ENCODE measurements at places on chromosomes 4 and X.

DNA sequence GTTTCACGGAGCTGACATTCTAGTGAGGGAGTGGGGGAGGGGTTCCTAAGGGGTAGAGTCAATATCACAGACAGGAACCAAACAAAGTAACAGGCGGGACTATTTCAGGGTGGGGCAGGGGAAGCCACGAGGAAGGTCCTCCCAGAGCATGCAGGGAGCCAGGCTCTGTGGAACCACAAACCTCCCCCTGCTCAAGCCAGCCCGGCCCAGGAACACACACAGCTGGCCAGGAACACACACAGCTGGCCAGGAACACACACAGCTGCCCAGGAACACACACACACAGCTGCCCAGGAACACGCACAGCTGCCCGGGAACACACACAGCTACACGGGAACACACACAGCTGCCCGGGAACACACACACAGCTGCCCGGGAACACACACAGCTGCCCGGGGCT, 24.8 kb downstream of the EVC2 start:
- no peak for DNase-seq

GRCh38 chr4:40763228-40763716, 13.5 kb downstream of the NSUN7 start:
- peak; percentile 89 for DNase-seq

GRCh38 chrX:135927897-135928296, 34.4 kb downstream of the SAGE1 start:
- DNase-seq, result no peak

GRCh38 chrX:48035891-48036290, 29.1 kb downstream of the SPACA5 start:
- DNase-seq, result no peak

- DNase-seq, result peak; percentile 34
Observed at GRCh38 chr4:153468587-153468986, 2.4 kb downstream of the TMEM131L start.

DNA sequence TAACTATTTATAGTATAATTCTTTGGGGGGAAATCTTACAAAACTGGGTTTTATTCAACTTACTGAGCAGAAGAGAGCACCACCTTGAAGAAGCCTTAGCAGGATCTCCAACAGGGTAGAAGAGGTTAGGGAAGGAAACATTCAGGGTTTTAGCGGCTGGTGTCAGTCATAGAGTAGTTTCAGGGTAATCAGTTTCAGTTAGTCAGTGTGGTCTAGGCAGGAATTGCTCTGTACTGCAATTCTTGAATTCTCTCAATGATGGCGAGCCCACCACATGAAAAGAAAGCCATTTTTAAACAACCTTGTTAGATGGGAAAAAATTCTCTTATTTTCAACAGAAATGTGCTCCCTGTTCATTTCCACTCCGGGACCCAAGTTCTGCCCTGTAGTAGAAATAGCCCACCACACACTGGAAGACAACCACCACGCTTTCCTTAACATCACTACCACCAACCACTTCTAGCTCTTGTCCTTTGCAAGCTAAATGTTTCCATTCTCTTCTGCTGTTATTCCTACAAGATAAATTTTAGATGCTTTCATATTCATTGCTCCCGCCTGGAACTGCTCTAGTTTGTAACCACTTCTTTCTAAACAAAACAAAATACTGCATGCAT, 25.9 kb downstream of the COL25A1 start:
- DNase-seq, result peak; percentile 53

- DNase-seq, result no peak
Observed at GRCh38 chrX:40964633-40965586, 120.3 kb upstream of the USP9X start.

DNA sequence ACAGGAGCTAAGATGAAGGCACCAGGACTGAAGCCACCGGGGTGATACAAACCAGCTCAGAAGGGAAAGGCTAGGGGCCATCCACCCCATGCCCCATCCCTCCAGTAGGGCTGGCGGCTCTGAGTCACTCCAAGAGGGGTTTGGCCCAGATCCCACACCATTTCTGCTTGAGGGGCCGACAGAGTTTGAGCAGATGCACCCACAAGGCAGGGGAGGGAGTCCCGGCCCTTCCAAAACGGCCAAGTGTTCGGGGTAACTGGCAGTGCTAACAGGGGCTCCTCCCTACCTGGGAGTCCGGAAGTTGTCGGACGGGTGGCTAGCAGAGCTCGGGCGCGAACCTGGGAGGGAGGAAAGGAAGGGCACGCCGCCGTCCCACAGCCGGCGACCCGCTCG, 412 bp downstream of the SLC10A3 start:
- DNase-seq, result peak; percentile 45

GRCh38 chr4:131339137-131339536, 1810.0 kb upstream of the PCDH10 start:
- DNase-seq, result no peak

DNA sequence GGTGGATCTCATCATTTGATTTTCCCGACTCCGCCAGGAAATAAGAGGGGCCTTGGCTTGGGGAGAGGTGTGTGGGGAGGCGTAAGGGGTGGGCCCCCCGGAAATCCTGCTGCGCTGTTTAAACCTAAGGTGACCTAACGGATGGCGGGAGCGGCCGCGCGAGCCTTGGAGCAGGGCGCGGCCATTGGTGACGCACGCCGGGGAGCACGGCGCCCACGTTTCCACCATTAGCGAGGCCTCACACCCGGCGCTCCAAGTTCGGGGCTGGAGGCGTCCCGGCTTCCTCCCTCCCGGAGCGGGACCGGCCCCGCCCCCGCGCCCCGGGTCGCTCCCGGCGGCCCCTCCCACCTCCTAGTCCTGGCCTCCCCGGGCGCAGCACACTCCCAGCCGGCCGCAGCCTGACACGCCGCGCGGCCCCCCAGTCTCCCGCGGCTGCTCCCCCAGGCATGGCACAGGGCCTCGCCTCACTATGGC, at the start of gene SMS:
Gene SMS (plus strand): TSS at position 354 of the 474 bp plus-strand sequence. CDS start 116 bp downstream, at position 470.
- DNase-seq, result peak; percentile 78

DNA sequence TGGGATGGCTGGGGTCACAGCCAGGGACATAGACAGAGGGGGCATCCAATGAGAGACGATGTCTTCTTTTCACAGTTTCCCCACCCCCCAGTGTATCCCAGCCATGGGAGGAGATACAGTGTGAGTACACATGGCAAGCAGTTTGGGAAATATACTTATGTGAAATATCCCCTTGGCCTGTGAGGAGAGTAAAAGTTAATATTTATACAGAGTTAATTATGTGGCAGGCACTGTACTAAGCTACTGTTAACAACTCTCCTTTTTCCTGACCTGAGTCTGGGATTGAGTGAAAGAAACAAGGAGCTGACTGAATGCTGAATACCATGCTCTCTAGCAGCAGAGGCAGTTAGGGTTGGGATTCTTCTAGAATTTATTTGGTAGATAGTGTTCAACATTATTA, 35.3 kb downstream of the HCCS start:
- DNase-seq, result no peak

DNA sequence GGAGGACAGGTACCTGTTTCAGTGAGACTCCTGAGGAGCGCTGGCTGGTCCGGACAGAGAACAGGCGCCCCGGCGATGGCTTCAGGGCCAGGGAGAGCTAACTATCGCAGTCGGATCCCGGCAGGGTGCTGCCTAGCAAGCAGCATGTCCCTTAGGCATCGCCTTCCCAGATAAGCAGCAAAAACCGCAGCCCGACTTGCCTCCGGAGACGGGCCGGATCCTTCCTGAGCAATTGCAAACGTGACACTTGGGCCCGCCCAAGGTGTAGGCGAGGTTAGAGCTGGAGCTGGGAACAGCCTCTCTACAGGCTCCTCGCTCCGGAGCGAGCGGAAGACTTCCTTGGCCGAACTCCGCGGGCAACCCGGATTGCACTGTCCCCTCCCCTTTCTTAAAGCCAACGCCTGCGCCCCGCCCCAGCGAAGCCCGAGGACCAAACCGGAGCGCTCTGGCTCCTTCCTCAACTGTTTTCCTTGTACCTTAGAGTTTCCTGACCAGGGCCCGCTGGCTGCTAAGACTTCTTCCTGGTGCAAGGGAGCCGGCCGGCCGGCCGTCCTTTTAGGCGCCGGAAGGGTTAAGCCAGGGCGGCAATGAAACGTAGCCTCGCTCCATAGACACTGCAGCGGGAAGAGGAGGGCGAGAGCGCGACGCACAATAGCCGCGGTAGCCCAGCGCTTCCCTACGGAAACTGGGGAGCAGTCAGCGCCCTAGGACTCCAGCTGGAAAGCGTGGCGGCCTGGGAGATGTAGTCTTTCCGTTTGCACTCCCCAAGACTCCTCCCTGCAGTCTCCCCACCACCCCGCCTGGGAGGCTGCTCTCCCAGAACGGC, at the start of gene OPHN1:
Gene OPHN1 (minus strand): TSS at position 341 of the 826 bp plus-strand sequence. CDS start 475 bp downstream, outside the sequence.
- no peak for DNase-seq

DNA sequence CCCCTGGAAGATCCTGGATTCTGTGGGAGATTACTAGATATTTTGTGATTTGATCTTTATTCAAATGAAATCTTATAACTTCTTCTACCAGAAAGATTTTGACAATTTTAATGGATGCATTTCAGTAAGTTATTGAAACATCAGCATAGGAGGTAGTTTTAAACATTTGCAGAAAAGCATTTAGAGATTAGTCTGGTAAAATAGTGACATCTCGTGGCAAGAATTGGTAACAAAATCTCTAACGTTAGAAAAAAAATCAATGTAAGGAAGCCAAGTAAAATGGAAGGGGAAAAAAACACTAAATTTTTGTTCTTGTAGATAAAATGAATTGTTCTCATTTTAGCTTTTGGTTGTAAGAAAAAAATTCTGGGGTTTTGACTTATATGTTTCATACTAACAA, 73.3 kb downstream of the TASL start:
- DNase-seq, result peak; percentile 44

- no peak for DNase-seq
Observed at GRCh38 chrX:109862433-109862832, 129.4 kb upstream of the ACSL4 start.

DNA sequence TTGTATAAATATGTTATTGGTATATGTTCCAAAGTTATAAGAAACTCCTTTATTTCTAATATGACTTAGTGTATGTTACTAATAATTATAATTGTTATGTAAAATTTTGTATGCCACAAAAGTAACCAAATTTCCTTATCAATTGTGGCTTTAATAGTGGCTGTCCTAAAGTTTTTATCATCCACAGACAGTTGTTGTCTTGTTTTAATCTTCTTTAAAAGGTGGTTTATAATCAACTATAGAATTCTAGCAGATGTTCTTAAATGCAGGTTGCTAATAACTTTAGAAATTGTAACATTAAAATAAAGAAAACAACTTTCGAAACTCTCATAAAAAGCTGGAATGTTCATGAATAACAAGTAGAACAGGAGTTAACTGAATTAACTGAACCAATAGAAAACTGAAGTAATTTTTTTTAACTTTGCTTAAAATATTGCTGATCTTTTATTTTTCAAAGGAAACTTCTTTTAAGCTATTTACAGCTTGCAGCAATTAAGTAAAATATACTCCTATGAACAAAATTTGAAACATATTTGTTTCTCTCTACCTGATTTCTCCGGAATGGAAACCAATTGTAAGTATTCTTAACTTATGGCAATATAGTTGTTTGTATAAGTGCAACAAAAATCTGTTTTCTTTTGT, 24.3 kb downstream of the HSD17B11 start:
- DNase-seq, result no peak

GRCh38 chr4:35464964-35465528, 779.3 kb downstream of the ARAP2 start:
- no peak for DNase-seq

GRCh38 chr4:56468097-56468422, 643 bp downstream of the SRP72 start:
- DNase-seq, result peak; percentile 64

GRCh38 chr4:180234730-180235129, 2008.5 kb upstream of the TENM3 start:
- DNase-seq, result no peak

DNA sequence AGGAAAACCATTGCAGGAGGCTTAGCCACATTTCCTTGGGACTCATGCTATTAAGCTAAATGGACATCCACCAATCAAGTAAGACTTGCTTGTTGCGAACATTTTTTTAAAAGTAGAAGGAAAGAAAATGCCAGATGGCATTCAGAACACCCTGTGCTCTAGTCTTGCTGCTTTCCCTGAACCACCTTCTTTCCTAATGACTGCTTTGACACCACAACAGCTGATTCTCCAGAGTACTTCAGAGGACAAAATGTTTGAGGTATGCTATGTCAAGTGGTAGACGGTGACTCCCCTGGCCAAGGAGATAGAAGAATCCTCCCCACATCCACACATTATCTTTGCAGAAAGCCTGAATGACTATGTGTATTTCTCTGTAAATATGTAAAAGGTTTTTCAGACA, 65.4 kb downstream of the ANK2 start:
- DNase-seq, result no peak

GRCh38 chr4:171985129-171985528, 171.9 kb downstream of the GALNTL6 start:
- no peak for DNase-seq

GRCh38 chr4:113756005-113756410, 5.5 kb downstream of the CAMK2D start:
- peak; percentile 83 for DNase-seq

DNA sequence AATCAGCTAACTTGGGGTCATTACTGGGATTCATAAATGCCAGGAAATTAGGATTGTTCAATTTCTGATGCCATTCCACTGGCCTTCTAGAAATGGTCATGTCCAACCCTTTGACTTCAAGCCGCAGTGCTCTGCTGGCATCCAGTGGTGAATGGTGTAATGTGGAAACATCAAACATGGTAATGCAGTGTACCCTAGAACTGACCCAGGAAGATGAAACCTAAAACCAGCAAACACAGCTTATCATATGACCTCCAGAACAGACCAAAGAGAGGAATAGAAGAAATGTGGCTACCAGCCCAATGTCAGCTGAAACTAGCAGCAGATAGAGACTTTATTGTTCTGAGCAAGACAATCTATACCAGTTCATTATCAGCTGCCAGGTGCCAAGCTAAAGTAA, 13.8 kb downstream of the CXCL13 start:
- DNase-seq, result no peak

DNA sequence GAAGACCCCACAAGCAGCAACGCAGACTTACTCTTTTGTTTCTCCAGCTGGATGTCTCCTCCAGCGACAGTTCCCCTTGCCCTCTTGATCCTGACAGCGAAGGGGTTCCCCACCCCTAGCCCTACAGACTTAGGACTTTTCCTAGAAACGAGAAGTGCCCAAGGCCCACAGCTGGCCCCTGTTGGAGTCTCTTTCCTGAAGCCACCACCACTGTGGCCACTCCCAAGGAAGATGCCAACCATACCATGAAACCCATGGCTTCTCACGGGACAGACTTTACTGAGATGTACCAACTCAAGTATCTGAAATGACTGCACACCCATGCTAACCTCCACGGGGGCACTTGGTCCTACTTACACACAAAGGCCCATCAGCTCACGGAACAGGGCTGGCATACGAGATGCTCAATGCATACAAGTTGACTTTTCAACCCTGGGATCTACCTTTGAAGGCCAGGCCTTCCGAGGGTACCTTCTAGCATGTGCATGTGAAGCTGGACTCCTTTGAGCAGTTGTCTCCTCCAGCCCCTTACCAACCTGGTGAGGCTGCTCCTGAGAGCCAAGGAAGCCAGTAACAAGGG, 924 bp upstream of the IRAK1 start:
- peak; percentile 39 for DNase-seq

All from activated CD4-positive, alpha-beta T cell treated with anti-CD3 and anti-CD28 coated beads, Interleukin-2, Interleukin-6, amounts not matched to agents 100 ng/mL and 50 ng/mL, durations not matched to agents 16 hours and 8 hours (primary cell).